ENCODE measurements at places on chromosomes 7 and 10.
A peak's percentile ranks its signal among the peaks of the same experiment; 100 is the strongest.

GRCh38 chr10:117096599-117097201 is 41.4 kb downstream of the VAX1 start:
- no peak for DNase-seq

- DNase-seq: no peak
These were observed 86.9 kb downstream of the ZNF467 start for GRCh38 chr7:149686449-149686848.

GRCh38 chr7:138542183-138542582 is 82.1 kb downstream of the TRIM24 start:
- peak; percentile 62 for DNase-seq

DNA sequence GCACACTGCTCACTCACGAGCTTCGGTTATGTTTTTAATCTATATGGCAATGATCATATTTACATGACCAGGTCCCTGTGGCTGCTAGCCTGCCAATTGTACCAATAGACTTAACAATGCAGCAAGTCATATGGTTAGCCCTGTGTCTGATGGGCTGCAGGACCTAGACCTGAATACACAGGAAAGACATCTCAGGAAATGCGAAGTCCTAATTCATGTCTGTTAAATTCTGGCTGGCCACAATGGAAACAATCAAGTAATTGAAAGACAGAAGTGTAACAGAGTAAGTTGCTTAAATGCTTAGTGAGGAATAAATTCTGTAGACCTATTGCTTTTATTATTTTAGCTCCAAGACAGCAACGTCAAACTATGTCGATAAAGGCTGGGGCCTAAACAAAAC is 112.4 kb upstream of the FZD8 start:
- DNase-seq: no peak

GRCh38 chr7:128450409-128450808 is 5.3 kb upstream of the HILPDA start:
- no peak for DNase-seq

DNA sequence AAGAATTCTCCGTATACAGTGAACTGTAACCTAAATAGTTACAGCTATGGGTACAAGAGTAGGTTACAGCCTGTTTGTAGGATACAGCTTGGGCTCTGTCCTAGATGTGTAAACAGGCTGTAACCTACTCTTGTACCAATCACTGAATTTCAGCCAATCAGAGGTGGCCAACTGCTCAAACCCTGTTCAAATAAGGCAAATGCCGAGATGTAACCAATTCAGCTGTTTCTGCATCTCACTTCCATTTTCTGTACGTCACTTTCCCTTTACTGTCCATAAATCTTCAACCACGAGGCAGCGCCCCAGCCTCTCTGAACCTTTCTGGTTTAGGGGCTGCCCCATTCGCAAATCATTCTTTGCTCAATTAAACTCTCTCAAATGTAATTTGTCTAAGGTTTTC is 8.3 kb upstream of the MMP21 start:
- DNase-seq: peak; percentile 60

DNA sequence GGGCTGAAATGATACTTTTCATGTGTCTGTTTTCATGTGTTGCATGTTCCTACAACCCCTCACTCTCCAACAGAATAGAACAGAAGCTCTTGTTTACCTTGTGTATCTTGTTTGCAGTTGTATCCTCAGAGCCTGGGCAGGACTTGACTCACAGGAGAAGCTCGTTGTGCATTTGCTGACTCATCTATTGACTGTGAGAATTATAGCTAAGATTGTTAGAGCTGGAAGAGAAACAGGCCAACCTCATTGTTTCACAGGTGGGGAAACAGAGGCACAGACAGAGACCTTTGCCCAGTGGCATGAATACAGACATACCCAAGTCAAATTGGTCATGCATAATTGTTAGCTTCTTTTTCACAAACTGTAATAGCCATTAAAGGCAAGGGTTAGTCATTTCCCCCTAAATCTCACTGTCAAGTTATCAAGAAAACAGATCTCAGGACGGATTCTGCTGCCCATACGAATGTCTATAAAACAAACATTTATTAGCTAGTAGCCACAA is 4.6 kb upstream of the TSPAN15 start:
- no peak for DNase-seq

- no peak for DNase-seq
These were observed 28.4 kb downstream of the BMPER start for GRCh38 chr7:33933611-33934281.

DNA sequence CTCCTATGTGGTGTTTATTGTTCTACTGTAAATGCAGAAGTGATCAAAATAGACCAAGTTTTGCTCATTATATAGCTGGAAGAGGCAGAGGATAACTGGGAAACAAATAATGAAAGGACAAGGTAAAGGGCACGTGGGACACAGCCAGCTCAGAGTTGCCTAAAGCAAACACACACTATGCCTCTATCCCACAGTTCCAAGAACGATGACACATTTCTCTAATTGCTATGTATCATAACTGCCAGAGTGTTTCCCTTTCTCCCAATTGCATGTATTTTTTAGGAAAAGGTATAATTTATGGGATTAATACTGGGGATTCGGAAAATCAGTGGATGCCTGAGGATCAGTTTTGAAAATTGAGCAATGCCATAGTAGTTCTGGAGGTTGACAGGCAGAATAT is 49.0 kb downstream of the CCDC71L start:
- no peak for DNase-seq

- DNase-seq: no peak
These were observed 11.4 kb downstream of the NHLRC2 start for GRCh38 chr10:113865901-113866300.

DNA sequence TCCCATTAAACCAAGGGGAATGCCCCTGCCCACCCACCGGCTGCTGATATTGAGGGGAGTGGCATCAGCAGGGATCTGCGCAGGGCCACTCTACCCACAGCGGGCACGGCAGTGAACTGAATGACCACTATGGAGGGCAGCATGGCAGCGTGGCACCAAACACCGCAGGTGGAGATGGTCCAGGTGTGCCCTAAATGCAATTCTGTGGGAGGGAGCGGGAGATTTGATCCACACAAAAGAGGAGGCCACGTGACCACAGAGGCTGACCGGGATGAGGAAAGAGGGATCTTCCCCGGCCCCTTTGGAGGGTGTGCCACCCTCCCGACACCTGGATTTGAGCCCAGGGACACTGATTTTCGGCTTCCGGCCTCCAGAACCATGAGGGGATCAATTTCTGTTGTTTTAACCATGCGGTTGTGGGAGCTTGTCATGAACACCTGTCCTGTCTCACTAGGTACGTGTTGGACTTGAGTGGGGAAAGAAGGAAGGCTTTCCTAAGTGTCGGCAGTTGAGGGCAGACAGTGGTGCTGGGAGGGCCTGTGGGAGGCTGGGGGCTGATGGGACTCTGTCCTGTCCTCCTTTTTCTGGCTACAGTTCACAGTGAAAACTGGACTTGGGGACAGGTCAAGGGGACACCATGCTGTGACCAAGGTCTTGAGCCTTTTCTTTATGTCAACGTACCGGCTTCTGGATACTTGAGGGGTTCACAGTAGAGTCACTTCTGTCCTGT is 66.1 kb downstream of the CFAP46 start:
- DNase-seq: no peak

DNA sequence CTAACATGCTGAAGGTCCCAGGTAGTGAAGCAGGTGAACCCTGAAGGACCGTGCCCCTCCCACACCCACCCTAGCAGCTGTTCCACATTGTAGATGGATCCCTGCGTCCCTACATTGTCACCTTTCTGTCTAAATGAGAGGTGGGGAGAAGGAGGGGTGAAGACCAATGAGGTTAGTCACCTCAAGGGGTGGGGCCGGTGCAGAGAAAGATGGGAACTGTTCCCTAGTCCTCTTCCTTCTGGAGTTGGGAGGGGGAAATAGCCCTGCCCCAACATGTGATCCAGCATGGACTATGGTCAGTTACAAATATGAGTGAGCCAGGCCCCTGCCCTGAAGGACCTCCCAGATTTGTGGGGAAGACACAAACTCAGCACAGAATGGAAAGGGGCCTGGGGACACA is 124.5 kb downstream of the LHPP start:
- DNase-seq: no peak

DNA sequence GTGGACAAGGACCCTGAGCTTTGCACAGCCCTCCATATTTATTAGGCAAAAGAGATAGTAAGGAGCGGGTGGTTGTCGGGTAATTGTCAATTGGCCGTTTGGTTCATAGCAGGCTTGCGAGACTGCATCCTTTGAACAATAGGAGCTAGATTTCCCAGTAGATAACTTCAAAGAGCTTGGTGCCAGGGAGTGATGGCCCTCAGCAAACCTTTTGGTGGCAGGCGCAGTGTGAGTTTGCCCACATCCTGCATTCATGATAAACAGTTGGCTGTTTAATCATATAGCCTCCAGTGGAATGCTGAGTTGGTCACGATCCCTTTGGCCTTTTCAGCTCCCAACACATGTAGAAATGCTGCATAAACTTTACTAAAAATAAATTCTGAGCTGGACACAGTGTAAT is 156.9 kb downstream of the AKR1D1 start:
- no peak for DNase-seq

DNA sequence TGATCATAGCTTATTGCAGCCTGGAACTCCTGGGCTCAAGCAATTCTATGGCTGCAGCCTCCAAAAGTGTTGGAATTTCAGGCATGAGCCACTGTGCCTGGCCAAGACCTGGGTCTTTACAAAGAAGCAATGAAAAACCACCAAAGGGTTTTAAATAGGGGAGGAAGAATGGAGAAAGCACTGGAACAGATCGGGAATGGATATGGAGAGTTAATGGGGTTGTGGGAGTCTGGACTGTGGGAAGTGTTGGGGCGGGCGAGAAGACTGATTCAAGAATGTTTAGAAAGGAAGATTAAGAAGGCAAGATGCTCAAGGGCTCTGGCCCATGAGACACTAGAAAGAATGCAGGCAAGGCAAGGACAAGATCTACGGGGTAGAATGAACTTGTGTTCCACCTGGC is 98.5 kb downstream of the CARD11 start:
- DNase-seq: no peak

DNA sequence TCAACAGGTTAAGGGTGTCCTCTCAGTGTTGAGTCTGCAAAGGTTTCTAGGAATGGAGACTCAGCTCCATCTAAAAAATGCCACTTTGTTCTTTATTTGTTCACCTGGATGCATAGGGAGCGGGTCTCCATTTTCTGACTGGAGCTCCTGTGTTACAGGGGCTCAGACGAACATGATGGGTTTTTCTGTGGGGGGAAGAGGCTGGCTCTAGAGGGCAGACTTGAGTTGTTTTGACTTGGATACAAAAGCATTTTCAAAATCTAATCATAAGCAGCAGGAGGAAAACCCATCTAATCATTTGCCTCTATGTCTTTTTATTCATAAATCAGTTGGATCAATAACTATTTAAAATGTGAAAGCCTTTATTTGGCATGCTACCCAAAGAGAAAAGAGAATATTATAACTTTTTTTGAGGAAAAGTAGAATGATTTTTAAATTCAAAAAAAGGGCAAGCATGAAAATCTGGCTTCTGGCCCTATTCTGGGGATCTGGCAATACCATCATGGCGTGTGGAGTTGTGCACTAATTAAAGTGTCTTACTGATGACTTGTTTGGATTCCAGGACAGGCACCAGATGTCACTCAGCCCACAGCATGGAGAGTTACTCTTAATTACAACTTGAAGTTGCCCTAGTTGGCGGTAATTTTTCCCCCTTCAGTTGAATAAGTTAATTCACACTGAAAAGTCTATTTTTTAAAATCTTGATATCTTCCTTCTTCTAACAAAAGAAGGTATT is 594.9 kb downstream of the REEP3 start:
- no peak for DNase-seq

- DNase-seq: no peak
These were observed 66.6 kb upstream of the MGMT start for GRCh38 chr10:129400426-129400825.

DNA sequence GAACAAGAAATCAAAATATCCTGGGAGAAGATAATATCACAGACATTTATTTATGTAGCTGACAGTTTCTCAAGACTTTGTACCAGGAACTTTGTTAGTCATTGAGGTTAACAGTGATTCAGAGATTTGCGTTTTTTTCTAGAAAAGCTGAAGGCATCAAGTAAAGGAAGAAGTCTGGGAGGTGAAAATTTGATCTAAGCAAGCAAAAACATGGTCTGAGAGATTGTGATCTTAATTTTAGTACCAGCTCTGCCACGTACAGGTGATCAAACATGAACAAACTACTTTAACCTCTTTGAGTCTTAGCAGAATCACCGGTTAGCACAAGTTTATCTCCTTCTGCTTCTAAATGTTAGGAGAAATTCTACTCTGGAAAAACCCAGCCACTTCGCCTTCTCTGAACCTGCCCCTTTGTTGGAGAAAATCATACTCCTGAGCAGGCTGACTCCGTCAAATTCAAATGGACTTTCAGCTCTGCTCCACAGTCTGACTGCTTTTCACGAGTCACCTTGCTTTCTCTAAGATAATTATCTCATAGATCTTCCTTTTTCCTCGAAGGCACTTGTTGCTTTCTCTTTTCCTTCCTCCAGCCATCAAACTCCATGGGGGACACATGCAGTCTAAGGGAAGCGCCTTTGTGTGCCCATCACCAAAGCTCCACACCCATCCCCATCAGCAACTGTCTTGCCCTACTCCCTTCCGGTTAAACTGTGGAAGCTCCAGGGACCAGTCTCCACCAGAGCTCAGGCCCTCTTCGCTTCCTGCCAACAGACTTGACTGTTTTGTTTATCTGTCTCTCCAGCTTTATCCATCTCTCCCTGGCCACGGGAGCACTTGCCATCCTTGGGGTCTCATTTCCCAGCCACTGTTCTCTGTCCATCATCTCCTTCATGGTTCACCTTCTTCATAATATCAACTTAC is 86.3 kb downstream of the PRKCQ start:
- DNase-seq: no peak

DNA sequence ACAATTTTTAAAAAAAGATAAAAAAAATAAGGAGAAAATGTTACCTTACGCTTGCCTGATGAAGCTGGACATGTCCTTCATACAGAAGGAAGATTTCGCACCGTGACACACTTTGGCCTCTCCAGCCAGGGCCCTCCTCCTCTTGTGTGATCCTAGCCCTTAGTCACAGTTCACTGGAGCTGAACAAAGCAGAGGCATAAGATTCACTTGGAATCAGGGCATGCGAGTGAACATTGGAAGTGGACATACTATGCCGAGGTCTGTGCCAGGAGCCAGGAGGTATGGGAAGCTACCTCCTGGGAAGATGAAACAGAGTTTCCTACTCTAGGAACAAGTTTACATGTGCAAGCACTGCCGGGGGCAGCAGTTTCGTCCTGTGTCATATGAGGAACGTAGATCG is 91.5 kb downstream of the XPNPEP1 start:
- DNase-seq: no peak

All from GM12878 (cell line).